Stimulated activated CD4-positive, alpha-beta T cell treated with anti-CD3 and anti-CD28 coated beads, Interleukin-12 subunit alpha, Interleukin-12 subunit beta, amount 100 ng/mL, for 4 hours (primary cell): ENCODE measurements at places on chromosomes 5 and 9.
A peak's percentile ranks its signal among the peaks of the same experiment; 100 is the strongest.

DNA sequence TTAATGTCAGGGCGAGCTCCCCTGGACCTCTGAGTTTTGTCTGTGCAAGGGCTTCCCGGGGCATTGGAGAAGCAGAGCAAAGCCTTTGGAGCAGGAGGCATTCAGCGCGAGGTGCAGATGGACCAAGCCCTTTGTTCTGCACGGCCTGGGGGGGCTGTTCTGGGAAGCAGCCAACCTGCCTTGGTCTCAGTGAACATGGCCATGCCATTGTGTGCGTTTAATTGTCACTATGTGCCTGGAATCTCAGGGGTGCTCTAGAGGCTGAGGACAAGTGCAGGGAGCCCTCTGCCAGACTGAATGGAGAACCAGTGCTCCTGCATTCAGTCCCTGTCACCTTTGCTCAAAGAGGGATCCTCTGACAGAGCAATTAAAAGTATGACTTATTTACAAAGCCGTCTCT, 329.4 kb downstream of the IRX1 start:
- DNase-seq: no peak

DNA sequence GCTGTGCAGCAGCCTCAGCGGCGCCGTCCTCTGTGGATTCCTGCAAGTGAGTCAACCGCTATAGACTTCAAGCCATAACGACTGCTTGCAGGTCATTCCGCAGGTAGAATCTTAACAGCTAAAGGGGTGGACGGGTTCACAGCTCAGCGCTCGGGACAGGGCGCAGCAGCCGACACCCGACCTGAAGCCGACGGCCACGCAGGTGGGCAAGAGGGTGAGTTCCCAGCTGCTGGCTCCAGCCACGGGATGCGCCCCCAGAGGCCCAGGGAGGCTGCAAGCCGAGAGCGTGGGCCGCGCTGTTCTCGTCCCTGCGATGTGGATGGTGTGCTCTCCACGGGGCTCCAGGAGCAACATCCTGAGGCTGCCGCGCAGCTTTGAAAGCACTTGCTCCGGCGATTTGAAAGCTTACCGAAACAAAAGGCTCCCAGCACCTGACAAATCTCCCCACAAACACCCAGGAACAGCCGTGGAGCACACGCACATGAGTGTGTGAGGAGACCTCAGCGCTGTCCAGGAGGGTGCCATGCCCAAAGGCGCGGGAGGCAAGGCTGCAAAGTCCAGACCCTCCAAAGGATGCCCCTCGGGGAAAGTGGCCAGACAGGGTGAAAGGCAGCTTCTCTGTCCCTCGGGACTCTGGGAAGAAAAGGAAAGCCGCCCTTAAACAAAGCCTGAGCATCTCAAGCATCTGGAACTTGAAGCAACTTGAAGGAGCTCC, 48.7 kb downstream of the EXD3 start:
- no peak for DNase-seq

GRCh38 chr9:123322273-123323195, 33.5 kb upstream of the CRB2 start:
- DNase-seq: peak; percentile 27

GRCh38 chr5:72393052-72393451, 72.9 kb downstream of the PTCD2 start:
- no peak for DNase-seq

DNA sequence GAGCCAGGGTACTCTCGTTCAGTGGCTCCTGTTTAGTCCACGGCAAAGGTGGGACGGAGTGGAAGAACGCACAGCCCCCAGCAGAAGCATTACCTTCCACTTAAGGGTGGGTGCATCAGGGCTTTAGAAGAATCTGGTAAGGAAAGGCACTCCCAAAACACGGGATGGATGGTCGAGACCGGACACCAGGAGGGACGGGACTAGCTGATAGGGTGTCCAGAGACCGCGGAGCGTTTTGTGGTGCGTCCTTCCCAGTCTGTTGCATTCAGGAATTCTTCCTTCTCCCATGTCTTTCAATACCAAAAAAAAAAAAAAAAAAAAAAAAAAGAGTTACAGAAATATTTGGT, 545 bp upstream of the CTSV start:
- no peak for DNase-seq

GRCh38 chr5:14557203-14557770, 24.3 kb upstream of the OTULINL start:
- DNase-seq: no peak

- DNase-seq: no peak
Observed at GRCh38 chr9:74573640-74574191, 76.6 kb downstream of the RORB start.

DNA sequence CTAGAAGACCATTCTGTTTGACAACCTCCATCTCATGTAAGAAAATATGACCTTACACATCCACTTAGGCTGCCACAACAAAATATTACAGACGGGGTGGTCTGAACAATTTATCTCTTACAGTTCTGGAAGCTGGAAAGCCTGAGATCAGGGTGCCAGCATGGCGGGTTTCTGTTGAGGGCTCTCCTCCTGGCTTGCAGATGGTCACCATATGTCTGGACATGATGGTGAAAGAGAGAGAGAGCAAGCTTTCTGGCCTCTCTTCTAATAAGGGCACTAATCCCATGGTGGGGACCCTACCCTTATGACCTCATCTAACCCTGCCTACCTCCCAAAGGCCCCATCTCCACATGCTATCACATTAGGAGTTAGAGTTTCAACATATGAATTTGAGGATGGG, 66.0 kb downstream of the AMBP start:
- no peak for DNase-seq

DNA sequence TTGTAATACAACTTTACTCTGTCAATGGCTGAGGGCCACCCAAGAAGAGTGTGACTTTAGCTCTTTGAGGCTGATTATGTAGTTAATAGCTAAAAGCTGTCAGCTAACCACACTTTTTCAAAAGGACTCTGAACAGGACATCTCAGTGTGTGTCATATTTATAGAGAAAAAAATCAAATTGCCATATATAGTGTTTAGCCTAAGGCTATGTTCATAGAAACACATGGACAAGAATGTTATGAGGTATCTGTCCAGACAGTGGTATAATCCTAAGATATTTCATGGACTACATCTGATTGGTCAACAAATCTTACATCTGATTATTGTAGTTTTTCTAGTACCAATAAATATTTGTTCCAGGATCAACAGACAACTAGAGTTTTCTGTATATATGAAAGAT, 42.1 kb upstream of the CDH18 start:
- no peak for DNase-seq

GRCh38 chr5:42592401-42593140, 164.0 kb upstream of the CCDC152 start:
- DNase-seq: no peak

DNA sequence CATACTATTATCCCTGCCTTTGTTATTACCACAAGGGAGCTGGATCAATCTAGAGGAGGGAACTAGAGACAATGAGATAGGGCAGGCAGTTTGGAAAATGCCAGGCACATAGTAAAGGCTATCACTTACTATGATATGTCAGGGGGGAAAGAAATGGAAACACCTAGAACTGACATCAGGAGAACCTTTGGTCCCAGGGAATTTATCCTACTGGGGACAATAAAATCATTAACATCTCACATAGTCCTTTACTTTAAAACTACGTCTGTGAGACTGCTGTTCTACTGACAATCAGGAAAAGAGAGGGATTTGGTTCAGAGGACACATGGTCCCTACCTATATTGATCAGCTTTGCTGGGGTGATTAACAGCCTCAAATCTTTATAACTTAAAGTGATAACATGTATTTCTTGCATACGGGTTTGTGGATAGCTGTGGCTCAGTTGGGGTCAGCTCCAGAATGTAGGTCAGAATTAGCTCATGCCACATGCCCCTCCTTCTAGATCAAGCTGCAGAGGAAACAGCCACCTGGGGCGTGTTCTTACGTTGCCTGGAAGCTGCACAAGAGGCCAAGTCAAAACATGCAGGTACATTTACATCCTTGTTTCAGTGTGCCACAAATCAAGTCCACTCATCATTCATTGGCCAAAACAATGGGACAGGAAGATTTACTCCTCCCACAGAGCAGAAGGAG, 43.9 kb upstream of the ALDOB start:
- DNase-seq: no peak

DNA sequence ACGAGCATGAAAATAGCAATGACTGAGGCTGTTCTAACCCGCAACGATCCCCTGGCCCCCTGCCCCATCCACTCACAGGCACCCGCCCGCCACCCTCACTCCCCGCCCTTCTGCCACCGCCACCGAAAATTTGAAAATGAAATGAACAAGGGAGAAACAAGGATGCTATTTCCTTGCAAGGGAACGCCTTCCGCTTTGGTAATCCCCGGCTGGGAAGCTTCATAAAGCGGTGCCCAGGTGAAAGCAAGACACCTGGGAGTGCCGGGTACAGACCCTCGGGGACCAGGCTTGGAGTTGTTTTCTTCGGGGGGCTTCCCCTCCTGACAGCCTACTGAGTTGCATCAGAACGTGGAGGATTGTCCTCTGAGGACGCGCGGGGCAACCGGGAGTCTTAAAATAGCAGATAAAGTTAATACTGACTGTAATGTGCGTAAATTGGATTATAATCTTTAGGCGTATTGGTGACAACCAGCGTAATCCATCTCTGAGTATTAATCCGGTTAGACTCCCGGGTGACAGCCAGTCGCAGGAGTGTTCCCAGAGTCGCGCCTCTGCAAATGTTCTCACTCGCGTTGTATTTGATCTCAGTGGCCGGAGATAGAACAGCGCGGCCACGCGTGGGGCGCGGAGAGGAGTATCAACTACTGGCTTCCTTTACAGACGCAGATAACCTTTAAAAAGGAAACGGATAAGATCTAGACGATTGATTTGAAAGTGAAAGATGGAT, 885 bp upstream of the MLLT3 start:
- DNase-seq: peak; percentile 44

DNA sequence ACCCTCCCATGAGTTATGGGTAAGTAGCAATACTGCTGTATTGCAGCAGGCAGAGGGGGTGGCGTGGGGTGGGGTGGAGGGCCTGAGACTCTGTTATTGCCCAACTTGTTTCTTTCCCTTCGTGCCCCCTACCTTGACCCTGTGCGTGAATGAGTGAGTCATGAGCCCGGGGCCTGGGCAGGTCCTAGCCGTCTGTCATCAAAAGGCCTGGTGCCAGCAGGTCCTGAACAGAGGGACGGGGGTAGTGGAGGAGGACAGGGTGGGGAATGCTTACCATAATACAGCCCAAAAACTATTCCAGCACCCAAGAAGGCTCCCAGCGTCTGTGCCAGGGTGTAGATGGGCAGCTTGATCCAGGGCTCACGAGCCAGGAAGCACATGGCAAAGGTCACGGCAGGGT, 4.3 kb downstream of the AQP3 start:
- no peak for DNase-seq

- DNase-seq: peak; percentile 49
Observed at GRCh38 chr9:69168709-69169217, 5.3 kb upstream of the TJP2 start.

DNA sequence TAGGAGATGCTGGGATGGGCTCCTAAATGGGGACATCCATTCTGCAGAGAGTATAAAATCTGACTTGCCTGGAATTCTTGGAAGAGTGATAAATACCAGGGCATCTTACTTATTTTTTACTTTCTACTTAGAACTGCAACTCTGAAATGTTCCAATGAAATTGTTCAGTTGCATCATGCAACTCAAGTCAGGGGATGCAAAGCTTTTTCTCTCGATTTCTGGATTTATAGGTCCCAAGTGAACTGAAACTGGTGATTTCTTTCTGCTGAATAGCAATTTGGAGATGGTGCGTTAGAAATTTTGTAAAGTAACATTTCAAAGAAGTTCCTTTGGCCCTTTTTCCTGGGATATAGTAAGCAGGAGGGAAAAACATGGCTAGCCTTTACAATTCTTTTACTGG, 238.4 kb upstream of the CD180 start:
- DNase-seq: no peak

DNA sequence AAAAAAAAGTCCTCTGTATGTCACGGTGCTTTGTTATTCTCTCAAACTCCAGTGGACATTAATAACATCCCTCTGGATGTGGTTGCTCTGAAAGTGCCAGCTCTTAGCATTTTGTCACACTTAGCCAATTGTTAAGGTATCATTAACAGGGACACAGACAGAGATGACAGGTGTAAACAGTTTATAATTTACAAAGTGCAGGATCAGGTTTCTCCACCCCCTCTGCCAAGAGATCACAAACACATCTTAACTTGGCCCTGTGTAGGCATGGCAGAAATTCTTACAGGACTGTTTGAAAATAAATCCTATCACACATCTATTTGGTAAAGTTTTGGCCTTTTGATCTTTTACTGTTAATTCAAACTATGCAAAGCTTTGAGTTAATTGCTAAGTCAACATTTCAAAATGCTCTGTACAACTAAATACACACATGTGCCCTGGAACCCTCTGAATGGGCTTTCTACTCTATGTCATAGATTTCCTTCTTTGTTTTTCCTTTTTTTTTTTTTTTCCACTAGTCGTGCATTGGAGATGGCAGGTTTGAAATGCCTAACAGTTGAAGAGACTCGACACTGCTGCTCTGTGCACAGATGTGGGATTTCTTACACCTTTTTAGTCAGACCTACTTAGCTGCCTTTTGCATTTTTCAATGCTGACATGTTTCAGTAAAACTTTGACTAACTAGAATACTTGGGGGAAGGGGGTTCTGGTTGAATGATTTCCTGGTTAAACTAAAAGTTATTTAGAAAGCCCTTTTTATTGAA, 41.7 kb downstream of the SEMA6A start:
- no peak for DNase-seq

GRCh38 chr5:115946655-115947054, 15.6 kb upstream of the LVRN start:
- no peak for DNase-seq

GRCh38 chr5:130323804-130324454, 419.7 kb downstream of the CHSY3 start:
- DNase-seq: no peak

GRCh38 chr5:134500699-134501430, 24.6 kb upstream of the JADE2 start:
- no peak for DNase-seq

DNA sequence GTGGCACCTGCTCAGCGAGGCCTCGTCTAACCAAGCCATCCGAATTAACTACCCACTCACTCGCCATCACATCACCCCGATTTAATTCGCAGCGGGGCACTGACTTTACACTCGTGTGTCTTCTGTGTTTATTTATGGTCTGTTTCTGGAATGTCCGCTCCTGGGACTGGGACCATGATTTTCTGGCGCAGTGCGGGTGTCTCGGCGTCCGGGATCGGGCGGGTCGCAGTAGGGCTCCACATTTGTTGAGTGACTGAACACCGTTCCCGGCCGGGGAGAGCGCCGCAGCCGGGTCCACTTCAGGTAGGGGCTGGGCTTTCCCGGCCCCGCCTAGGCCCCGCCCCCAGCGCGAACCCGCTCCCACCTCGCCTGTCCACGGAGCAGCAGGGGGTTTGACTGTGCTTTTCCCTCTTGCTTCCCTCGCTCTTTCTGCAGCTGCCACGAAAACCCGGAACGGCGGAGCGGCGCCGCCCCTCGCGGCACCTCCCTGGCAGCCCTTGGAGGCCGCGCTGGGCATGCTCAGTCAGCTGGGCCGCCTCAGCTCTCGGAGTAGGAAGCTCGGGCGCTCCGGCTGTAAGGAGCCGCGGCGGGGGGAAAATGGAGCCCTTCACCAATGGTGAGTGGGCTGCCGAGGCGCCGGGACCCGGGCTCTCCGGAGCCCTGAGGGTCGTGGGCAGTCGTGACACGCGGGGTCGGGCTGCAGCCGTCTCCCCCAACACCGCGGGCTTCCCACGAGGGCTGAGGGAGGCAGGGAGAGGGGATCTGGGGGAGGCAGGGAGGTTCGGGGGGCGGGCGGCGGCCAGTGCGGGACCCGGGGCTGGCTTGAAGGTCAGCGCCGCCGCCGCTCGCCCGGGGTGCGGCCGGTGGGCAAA, at the start of gene LNPEP:
LNPEP (plus strand) TSS at position 522 of the 872 bp plus-strand sequence; CDS start at position 598, 76 bp downstream.
- peak; percentile 92 for DNase-seq
